RPMI7951 (cell line): ENCODE measurements at places on chromosomes 6 and 20. TPM values are rescaled to one million over a fixed set of nuclear protein-coding genes. Genes with fewer than 3 reads are reported as not detected.

GRCh38 chr20:408843-409696, 971 bp downstream of the RBCK1 start:
- DNase-seq: peak; percentile 31

DNA sequence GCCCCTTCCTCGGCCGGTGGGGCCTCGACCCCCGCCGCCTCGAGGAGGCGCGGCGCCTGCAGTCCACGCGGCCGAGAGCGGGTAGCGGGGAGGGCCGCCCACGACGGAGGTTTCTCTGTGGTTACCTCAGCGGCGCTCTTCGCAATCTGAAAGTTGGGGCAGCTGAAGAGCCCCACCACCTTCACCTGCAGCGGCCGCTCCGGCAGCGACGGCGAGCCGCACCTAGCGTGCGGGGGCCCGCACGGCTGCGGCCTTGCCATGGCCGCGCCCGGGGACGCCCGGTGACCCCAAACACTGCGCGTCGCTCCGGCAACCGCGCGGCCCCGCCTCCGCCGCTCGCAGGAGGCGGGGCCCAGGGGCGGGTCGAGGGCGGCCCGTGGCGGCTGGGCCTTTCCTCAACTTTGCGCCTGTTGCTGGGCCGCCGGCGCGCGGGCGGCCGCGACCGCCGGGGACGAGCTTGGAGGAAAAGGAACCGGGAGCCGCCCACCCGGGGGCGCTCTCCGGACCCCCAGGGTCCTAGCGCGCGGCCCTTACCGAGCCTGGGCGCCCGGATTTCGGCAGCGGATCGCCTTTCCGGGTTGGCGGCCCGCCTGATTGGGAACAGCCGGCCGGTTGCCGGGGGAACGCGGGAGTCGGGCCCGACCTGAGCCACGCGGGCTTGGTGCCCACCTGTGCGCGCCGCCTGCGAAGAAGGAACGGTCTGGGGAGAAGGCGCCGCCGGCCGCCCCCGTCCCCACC, at the start of the genes PPIL6 and SMPD2:
Gene PPIL6 (minus strand): TSS at position 298 of the 738 bp plus-strand sequence. CDS start 38 bp downstream, at position 260.
Gene SMPD2 (plus strand): TSS at position 394 of the 738 bp plus-strand sequence. CDS start 398 bp downstream, outside the sequence.
- peak; percentile 85 for DNase-seq

GRCh38 chr20:38926934-38927616, 858 bp downstream of the FAM83D start:
- DNase-seq: peak; percentile 39

GRCh38 chr20:9223296-9223695, 154.4 kb downstream of the PLCB4 start:
- DNase-seq: no peak

GRCh38 chr6:151434369-151434768, 17.6 kb downstream of the RMND1 start:
- DNase-seq: no peak

DNA sequence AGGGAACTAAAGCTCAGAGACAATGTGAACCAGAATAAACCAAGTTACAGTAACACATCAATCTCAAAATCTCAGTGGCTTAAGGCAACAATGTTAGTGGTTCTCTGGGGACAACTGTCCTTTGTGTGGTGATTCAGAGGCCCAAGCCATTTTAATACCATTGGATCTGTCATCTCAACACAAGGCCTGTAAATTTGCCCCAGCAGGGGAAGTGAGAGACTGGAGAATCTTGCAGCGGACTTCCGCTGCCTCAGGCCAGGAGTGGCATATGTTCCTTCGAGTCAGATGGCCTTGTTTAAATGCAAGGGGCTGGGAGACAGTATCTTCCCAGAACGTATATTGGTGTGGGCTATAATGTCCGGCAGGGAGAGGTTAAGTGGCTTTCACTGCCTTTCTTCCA, 126.0 kb downstream of the CD83 start:
- peak; percentile 17 for DNase-seq

PACSIN1 gene
- total RNA-seq: not detected in 2 replicates

SNAI1 gene
- 1.4 and 1.7 TPM in 2 replicates for total RNA-seq

CNKSR3 gene
- total RNA-seq: 4.3 and 5.3 TPM in 2 replicates
